ENCODE measurements at places on chromosomes 12 and 14. TPM values are rescaled to one million over a fixed set of nuclear protein-coding genes. Genes with fewer than 3 reads are reported as not detected.

The ACVRL1 gene
- 629 TPM for total RNA-seq

The RIMKLB gene
- 49.3 TPM for total RNA-seq

The APOF gene
- total RNA-seq = not detected

The DCP1B gene
- total RNA-seq = 15.8 TPM

The AMN1 gene
- total RNA-seq = 17.8 TPM

The ENDOU gene
- not detected for total RNA-seq

The SLCO1B3 gene
- total RNA-seq = not detected

The CABP1 gene
- total RNA-seq = not detected

The RNASE4 gene
- total RNA-seq = 20.9 TPM

The JPH4 gene
- total RNA-seq = not detected

The PXMP2 gene
- 17.0 TPM for total RNA-seq

The SPSB2 gene
- total RNA-seq = 4.3 TPM

The PLA2G1B gene
- not detected for total RNA-seq

The LMO3 gene
- total RNA-seq = not detected

The DIO2 gene
- total RNA-seq = not detected

The PCK2 gene
- 8.5 TPM for total RNA-seq

The VWF gene
- 2,070 TPM for total RNA-seq

The OVCH1 gene
- not detected for total RNA-seq

The P2RX7 gene
- total RNA-seq = 3.6 TPM

The SPIC gene
- not detected for total RNA-seq

The WDR89 gene
- total RNA-seq = 12.2 TPM

The AMIGO2 gene
- total RNA-seq = 6.9 TPM

The CLEC6A gene
- not detected for total RNA-seq

The P3H3 gene
- 58.1 TPM for total RNA-seq

The KRT71 gene
- not detected for total RNA-seq

The CDH24 gene
- total RNA-seq = 18.9 TPM

The GLS2 gene
- not detected for total RNA-seq

The CLEC1A gene
- total RNA-seq = 38.3 TPM

The NTN4 gene
- 387 TPM for total RNA-seq

The BICD1 gene
- 11.8 TPM for total RNA-seq

The NTS gene
- total RNA-seq = not detected

The GUCY2C gene
- total RNA-seq = not detected

The ACRBP gene
- 1.6 TPM for total RNA-seq

The SMCO3 gene
- total RNA-seq = 0.65 TPM

The TSPAN8 gene
- total RNA-seq = not detected

The ASIC1 gene
- under 0.01 TPM for total RNA-seq

The SSPN gene
- total RNA-seq = 1.1 TPM

The KRT83 gene
- not detected for total RNA-seq
